Fibroblast of upper back skin (primary cell): ENCODE measurements at places on chromosomes 5 and 9.

GRCh38 chr9:87140142-87140541 lies 192.8 kb upstream of the GAS1 start:
- no peak for DNase-seq

DNA sequence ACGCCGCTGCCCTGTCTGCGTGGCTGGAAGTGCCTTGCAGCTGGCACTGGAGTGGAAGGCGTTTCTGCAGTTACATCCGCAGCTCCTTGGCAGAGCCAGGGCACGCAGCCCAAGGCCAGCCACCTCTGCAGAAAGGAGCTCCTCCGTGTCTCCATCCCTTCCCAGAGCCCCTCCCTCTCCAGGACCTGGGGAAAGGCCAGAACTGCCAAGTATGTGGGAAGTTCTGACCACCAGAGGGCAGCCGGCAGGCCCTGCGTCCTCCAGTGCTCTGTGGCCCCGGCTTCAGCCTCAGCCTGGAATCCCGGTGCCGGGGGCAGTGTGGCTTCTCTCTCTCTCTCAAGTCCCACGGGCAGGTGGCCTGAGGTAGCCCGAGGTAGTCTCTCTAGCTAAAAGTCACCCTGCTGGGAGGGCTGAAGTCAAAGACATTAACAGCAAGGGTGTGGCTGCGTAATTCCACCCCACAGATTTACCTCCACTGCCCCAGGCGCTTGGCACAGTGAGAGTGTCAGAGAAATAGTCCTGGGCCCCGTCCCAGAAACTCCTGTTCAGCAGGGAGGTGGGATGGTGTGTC lies 101.7 kb upstream of the FCN2 start:
- peak; percentile 46 for DNase-seq

DNA sequence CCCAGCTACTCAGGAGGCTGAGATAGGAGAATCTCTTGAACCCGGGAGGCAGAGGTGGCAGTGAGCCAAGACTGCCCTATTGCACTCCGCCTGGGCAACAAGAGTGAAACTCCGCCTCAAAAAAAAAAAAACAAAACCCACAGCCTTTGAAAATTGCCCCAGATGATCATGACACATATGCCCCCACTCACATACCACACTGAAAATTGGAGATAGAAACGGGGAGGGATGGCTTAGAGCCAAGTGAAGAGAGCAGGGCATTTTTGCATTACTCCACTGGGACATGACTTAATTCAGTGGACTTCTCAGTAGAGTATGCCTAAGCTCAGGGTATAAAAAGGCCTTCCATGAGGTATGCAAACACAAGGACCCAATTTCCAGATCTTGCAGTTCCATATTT lies 309.3 kb downstream of the BNC2 start:
- peak; percentile 38 for DNase-seq

GRCh38 chr5:171299851-171300250 lies 9.2 kb upstream of the TLX3 start:
- no peak for DNase-seq

- peak; percentile 94 for DNase-seq
These were observed 180.8 kb downstream of the GOLPH3 start for GRCh38 chr5:31993165-31993961.

DNA sequence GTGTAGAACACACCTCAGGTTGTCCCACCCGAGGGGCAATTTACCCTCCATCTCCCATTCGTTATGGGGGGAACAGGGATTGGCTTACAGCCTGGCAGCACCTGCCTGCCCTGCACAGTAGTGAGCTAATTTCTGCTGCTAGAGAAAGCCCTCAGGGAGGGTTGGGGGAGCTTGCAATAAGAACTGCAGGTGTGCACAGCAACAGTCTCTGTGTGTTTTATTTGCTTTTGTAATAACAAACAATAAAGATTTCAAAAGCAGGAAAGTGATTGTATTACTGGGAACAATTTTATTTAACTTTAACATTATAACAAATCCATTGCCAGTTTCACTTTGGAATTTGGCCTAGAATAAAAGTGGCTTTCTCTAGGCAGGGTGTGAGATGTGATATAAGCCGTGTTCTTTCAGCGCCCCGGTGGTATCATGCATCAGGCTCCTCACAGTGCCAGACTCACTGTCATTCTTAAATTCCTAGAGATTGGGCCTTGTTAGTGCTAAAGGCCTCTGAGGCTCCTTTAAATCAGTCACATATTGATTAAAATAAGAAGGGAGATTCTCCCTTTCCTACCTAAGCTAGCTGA lies 81.1 kb downstream of the RMI1 start:
- no peak for DNase-seq

GRCh38 chr5:172076761-172077244 lies 70.4 kb upstream of the FBXW11 start:
- peak; percentile 88 for DNase-seq

- no peak for DNase-seq
These were observed 11.9 kb downstream of the GNPDA1 start for GRCh38 chr5:142000704-142001484.

DNA sequence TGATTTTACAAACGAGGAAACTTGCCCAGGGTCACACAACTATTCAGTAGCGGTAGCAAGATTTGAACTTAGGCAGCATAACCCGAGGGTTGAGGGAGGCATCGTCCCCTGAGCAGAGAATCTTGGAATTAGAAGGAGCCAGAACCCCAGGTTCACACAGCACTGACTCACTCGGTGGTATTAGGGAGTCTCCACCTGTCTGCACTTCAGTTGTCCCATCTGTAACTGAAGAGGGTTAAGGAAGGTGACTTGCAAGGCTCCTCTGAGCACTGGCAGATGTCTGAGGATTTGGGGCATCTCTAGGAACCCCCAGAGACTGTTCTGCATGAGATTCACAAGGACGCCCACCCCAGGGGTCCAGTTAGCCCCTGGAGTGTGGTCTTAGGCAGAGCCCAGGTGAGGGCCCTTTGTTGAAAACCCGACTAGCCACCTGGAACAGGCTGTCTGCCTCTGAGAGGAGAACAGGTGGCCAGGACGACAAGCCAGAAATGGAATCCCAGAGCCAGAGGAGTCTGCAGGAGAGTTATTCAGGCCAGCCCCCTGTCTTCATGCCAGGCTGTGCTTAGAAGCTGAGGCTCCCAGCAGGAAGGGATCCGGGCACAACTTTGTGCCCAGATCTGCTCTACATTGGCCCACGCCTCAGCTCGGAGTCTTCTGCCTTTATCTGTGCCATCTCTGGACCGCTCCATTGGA lies 50.0 kb upstream of the ORM1 start:
- no peak for DNase-seq

GRCh38 chr9:17090041-17090440 lies 44.8 kb upstream of the CNTLN start:
- DNase-seq, result no peak

DNA sequence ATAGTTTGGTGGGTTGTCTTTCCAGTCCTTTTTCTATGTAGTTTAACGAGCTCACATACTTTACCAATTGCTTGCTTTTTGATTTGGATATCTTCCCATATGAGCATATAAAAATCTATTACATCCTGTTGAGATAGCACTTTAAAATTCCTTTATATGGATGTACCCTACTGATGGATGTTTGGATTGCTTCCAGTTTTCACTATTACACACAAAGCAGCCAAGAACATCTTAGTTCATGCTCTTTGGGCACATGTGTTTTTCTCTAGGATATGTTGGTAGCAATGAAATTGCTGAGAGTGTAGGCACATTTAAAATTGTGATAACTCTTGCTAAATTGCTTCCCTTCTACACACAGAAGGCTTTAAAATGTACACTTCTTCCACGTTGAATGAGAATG lies 56.1 kb upstream of the NTRK2 start:
- DNase-seq, result no peak

DNA sequence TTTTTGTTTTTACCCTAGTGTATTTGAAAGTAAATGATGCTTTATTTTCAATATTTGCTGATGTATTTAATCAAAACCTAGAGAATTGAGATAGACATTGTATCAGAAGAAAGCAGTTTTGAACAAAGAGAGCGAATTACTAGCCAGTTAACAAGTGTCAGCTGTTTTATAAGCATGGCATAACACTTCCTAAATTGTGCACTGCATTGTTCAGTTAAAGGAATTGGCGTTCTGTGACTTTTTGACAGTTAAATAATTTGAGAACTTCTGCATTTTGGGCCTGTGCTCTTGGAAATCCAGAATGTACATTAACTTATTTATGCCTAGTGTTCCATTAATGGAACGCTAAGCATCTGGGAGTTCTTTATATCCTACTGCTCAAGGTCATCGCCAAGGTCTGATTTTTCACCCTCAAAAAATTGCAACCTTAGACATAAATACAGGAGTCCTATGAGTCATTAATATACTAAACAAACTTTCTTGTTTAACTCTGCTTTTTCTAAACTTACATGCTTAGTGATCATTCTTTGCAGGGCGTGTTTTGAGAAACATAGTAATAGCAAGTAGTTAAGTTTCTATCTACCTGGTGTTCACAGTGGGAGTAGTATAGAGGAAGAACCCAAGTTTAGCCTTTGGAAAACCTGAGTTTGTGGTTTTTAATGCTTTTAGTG lies 31.1 kb downstream of the RASA1 start:
- DNase-seq, result no peak

GRCh38 chr5:93578813-93579691 lies 2.0 kb downstream of the NR2F1-AS1 start:
- no peak for DNase-seq

DNA sequence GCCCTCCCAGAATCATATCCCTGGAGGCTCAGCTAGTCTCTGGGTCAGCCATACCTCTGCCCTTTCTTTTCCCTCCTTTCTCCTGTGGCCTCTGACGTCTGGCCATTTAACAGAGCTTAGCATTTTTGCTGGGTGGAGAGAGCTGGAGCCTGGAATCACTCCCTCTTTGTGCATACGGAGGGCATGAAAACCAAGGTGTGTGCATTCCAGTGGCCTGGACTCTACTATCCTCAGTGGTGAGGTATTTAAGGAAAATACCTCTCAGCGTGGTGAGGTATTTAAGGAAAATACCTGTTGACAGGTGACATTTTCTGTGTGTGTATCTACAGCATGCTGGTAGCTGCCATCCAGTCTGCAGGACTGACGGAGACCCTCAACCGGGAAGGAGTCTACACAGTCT lies 27.5 kb downstream of the TGFBI start:
- DNase-seq, result no peak

GRCh38 chr9:82369251-82369945 lies 380.8 kb downstream of the SPATA31D1 start:
- no peak for DNase-seq

GRCh38 chr5:124315741-124316415 lies 430.6 kb downstream of the ZNF608 start:
- peak; percentile 95 for DNase-seq

GRCh38 chr9:38289866-38290245 lies 102.6 kb upstream of the ALDH1B1 start:
- DNase-seq, result no peak

- no peak for DNase-seq
These were observed 194.3 kb downstream of the TLE4 start for GRCh38 chr9:79766091-79766490.

- DNase-seq, result peak; percentile 61
These were observed 45.3 kb downstream of the SLC36A1 start for GRCh38 chr5:151492729-151493128.

- peak; percentile 38 for DNase-seq
These were observed 125.6 kb downstream of the ALDH1A1 start for GRCh38 chr9:72826996-72827949.

DNA sequence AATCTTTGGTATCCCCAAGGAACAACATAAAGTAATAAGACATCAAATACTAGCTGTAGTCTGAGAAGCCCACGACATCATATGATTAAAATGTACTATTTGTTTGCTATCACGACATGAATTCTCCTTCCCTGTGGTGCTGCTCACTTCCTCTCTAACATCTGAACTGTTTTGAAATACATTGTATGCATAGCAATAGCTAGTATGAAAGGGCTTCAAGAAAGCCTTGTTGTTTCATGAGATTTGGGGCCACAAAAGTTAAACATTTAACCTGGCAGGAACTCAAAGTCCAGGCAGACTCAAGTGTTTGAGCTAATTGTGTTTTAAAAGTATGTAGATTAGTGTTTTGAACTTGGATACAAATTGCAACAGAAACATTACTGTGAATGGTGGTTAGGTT lies 237.4 kb upstream of the PTGER4 start:
- no peak for DNase-seq

DNA sequence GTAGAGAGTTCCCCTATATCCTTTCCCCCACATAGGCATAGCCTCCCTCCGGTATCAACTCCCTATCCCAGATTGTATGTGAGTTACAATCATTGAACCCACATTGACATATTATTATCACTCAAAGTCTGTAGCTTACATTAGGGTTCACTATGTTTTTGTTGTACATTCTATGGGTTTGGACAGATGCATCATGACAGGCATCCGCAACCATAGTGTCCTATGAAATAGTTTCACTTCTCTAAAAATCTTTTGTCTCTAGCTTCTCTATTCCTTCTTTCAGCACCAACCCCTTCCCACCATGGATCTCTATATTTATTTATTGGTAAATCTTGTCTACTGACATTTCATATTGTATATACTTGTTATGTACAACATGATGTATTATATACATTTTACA lies 31.6 kb downstream of the TAF11L14 start:
- DNase-seq, result no peak

DNA sequence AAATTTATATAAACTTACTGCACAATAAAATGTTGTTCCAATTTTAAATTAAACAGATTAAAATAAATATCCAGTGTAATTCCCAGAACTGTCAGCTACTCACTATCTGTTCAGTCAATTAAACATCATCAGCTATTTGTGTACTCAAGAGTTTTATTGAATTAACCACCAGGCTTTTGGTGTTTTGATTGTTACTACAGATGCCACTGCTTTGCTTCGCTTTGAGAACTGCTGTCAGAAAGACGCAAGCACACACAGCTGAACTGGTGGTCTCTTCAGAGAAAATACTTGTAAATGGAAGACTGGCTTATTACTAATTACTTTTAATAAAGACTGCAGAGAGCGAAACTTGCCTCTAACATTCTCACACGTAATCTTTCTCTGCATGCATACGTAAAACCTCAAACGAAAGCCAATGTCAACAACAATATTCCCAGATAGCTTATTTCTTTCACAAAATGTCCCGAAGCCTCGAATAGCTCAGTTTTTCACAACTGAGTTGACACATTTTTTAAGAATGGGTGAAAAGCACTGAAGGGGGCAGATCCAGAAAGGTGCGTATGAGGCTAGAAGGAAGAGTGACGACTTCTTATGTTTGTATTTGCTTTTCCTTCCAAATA lies 259.6 kb upstream of the RPS23 start:
- DNase-seq, result no peak

GRCh38 chr5:62306896-62307689 lies 1.1 kb downstream of the KIF2A start:
- peak; percentile 31 for DNase-seq

- DNase-seq, result no peak
These were observed 12.8 kb downstream of the ABO start for GRCh38 chr9:133262226-133262625.

- peak; percentile 2 for DNase-seq
These were observed 4.5 kb downstream of the AK6 start for GRCh38 chr5:69364850-69365249.

DNA sequence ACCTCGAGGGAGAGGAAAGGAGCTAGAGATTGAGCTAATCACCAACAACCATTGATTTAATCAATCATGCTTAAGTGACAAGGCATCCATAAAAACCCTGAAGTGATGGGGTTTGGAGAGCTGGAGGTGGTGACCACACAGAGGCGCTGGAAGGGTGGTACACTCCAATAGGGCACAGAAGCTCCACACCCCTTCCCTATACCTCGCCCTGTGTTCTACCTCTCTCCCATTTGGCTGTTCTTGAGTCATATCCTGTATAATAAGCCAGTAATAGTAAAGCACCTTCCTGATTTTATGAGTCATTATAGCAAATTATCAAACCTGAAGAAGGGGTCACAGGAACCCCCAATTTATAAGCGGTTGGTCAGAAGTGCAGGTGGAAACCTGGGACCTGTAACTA lies 18.3 kb downstream of the ACTL7B start:
- DNase-seq, result no peak

- no peak for DNase-seq
These were observed 13.8 kb upstream of the STC2 start for GRCh38 chr5:173341961-173342430.
